ENCODE measurements at places on chromosomes 6 and 20. TPM values are rescaled to one million over a fixed set of nuclear protein-coding genes. Genes with fewer than 3 reads are reported as not detected.

SLC17A2 gene
- total RNA-seq: not detected

SLC22A7 gene
- not detected for total RNA-seq

SMIM28 gene
- not detected for total RNA-seq

EYA2 gene
- 30.0 TPM for total RNA-seq

HCRTR2 gene
- not detected for total RNA-seq

WFDC9 gene
- total RNA-seq: not detected

PTGIS gene
- total RNA-seq: 34.6 TPM

EMILIN3 gene
- 8.4 TPM for total RNA-seq

Data from prostate gland (tissue), 2 donors.